ENCODE measurements at places on chromosomes 4 and X.

GRCh38 chr4:89400287-89401035 is 92.9 kb upstream of the GPRIN3 start:
- DNase-seq: no peak

- no peak for DNase-seq
Measured at GRCh38 chrX:153830640-153831428, 490 bp upstream of the PDZD4 start.

GRCh38 chr4:3810796-3811485 is 44.8 kb downstream of the ADRA2C start:
- no peak for DNase-seq

DNA sequence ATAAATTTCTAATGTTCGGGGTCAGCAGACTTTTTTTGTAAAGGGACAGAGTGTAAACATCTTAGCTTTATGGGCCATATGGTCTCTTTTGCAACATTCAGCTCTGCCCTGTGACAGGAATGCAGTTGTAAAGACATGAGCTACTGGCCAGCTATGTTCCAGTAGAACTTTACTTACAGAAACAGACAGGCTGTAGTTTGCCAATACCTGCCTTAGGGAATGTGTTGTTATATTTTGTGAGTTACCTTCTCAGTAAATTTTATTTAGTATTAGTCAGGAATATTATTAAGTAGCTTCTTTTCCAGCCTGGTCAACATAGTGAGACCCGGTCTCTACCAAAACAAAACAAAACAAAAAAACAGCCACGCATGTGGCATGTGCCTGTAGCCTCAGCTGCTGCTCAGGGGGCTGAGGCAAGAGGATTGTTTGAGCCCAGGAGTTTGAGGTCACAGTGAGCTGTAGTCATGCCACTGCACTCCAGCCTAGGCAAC is 48.7 kb downstream of the HTT start:
- DNase-seq: peak; percentile 13

- no peak for DNase-seq
Measured at GRCh38 chr4:140928880-140929279, 172.7 kb upstream of the TBC1D9 start.

- DNase-seq: no peak
Measured at GRCh38 chr4:47155919-47156318, 124.6 kb downstream of the GABRB1 start.

GRCh38 chr4:1746265-1746691 is 25.0 kb downstream of the TACC3 start:
- peak; percentile 92 for DNase-seq

DNA sequence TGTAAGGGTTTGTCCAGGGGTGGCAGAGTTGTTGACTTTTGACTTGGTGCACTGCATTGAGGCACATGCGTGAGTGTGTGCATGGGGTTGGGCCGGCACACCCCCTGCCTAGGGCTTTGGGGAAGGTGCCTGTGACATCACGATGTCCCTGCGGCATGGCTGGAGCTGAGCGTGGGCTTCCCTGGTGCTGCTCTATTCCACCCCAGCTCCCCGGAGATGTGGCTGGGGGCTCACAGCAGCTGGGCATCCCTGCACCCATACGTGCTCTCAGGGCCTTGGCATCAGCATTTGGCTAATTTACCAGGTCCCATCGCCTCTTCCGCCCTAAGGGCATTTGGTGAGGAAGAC is 5.7 kb downstream of the PSAPL1 start:
- no peak for DNase-seq

- no peak for DNase-seq
Measured at GRCh38 chr4:9685692-9686091, 95.7 kb upstream of the DRD5 start.

- DNase-seq: no peak
Measured at GRCh38 chrX:34879886-34880285, 62.7 kb upstream of the FAM47B start.
